ENCODE measurements at places on chromosomes 11 and 22.

DNA sequence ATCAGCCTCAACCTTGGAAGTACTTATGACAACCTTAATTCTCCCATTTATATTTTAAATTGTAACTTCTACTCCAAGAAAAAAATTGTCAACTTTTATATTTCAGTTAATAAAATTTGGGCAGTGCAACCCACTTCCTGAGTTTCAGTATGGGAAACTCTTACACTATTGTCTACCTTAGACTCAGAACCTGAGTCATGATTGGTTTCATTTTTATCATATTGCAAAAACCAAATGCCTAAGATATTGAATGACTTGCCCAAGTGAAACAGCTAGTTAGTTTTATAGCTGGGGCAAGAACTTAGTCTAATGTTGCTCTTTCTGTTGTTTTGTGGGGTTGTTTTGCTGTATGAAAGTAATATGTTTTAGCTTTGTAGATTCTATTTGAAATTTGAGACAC, 334.0 kb upstream of the ARHGAP42 start:
- no peak for DNase-seq

GRCh38 chr11:134609361-134610115, 197.5 kb upstream of the B3GAT1 start:
- DNase-seq = no peak

GRCh38 chr11:121625777-121626506, 173.2 kb upstream of the SORL1-AS1 start:
- DNase-seq = no peak

GRCh38 chr22:41846268-41846987, 13.5 kb downstream of the SREBF2 start:
- DNase-seq = no peak

GRCh38 chr11:58900479-58901420, 38.5 kb upstream of the GLYATL1 start:
- peak; percentile 43 for DNase-seq

- no peak for DNase-seq
Measured at GRCh38 chr22:31218565-31219262, 6.6 kb downstream of the LIMK2 start.

DNA sequence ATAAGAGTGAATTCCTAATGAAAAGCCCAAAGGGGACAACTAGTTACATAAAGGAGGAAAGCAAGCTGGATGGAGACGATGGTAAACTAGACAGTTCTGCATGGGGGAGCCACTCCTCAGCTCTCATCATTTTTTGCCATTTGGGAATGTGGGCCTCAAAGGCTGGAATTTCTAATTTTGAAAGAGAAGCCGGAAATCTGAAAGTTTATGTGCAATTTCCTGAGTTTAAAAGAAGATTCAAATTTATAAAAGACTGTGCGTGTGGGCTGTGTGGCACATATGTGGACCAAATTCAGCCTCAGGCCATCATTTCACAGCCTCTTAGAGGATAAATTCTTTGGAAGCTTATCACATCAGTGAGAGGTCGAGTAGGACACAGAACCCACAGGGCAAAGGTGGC, 18.3 kb upstream of the CRY2 start:
- no peak for DNase-seq

DNA sequence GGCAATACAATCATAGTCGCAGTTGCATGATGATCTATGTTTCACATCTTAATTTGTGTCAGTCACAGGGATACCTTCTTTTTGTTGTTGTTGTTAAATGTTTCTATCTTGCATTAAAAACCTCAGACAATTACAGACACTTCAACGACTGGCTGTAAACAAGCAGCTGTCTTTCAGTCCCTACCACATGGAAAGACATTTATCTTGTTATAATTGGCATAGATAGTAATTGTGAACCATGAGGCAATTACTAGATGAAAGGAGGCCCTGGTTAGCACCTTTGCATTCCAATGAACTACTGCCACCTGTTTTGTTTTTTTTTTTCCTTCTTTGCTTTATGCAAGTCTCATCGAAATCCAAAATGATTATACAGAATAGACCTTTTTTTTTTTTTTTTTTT, 416.8 kb downstream of the LRRC4C start:
- no peak for DNase-seq

DNA sequence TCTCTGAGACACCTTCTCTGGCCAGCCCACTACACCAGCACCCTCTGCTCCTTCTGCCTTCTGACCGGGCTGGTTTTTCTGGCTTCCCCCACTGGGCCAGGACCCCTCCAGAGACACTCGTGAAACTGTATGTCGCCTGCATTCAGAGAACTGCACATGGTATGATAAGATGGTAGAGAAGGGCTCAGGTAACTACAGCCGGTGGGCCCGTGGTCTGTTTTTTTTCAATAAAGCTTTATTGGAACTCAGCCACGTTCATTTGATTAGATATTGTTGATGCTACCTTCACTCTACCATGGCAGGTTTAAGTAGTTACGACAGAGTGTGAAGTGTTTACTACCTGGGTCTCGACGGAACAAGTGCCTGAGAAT, 514.0 kb downstream of the TBC1D22A start:
- no peak for DNase-seq

- DNase-seq = peak; percentile 92
Measured at GRCh38 chr11:67262731-67263675, 3.3 kb upstream of the GRK2 start.

- DNase-seq = no peak
Measured at GRCh38 chr11:64891215-64891848, 12.9 kb upstream of the EHD1 start.

DNA sequence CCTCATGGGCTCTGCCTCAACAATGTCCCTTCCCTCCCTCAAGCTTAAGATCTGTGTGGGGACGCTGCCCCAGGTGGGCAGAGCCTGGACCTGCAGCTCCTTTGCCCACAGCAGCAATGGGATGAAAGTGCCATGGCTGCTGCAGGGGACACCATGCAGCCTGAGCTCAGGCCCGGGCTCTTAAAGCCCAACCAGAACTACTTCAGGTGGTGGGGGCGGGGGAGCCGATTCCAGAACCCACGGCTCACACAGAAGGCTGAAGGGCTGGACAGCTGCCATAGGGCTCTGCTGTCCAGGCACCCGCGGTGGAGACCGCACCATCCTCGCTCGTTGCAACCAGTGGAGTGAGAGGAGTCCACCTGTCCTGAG, 12.5 kb downstream of the CHID1 start:
- peak; percentile 11 for DNase-seq

DNA sequence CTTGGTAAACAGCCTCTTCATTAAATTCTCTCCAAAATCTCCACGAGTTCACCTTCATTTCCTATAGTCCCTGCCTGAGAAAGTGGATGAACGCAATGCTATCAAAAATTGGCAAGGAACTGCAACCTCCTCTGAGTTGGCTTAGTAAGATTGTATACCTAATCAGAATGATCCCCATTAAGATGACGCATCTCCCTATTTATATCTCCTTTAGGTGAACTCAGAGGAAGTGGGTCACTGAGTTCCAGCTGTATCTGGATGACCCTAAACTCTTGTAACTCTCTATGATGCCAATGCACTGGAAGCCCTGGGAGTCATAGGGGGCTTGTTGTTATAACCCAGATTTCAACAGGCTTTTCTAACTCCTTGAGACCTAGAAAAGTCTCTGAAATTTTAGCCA, 48.2 kb downstream of the OR10A6 start:
- DNase-seq = no peak

DNA sequence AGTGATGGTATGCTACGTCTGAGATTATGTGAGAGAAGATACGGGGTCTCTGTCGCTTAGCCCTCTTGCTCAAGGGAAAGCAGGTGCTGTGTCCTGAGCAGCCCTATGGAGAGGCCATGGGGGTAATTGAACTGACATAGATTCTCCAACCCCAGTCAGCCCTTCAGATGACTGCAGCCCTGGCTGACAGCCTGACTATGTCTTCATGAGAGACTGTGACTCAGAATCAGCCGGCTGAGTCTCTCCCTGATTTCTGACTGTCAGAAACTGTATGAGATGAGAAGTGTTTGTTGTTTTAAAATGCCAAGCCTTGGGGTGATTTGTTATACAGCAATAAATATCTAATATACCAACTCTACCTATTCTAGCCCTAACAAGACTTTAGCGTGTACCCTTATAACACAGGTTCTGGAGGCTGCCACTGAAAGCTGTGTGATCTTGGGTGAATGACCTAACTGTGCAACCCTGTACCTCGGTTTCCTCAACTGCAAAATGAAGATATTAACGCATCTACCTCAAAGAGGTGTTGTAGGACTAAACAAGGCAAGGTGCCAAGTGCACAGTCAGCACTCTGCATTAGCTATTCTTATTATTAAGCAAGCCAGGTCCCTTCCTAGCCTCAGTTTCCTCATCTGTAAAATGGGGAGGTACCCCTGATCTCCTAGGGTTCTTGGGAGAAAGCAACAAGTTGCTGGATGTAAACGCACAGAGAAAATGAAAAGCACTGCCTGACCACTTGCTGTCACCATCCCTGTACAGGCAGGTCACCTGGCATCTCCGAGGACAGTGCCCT, 24.9 kb downstream of the SLC43A1 start:
- DNase-seq = no peak
